ENCODE measurements at places on chromosomes 2 and 18.
A peak's percentile ranks its signal among the peaks of the same experiment; 100 is the strongest.

GRCh38 chr18:65103864-65104263 is 646.9 kb upstream of the CDH7 start:
- no peak for DNase-seq

- DNase-seq = no peak
Observed at GRCh38 chr18:79552696-79553095, 126.9 kb upstream of the CTDP1 start.

DNA sequence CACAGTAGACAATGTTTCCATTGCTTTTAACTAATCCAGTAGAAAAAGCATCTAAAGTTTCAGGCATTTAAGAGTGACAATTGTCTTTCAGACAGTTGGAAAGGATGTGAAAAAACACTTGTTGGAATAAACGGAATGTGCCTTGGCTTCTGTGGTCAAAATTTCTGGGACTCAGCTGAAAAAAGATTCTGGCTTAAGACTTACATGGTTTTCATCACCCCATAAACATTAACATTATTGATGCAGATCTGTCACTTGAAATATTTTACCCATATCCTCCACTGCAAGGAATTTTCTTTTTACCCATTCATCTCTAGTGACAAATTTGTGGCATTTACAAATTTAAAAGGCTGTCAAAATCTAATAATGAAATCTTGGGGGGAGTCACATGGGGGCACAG is 166.0 kb downstream of the SRBD1 start:
- DNase-seq = no peak

GRCh38 chr2:189348369-189348768 is 92.9 kb upstream of the WDR75 start:
- no peak for DNase-seq

GRCh38 chr2:225431105-225431863 is 31.8 kb downstream of the NYAP2 start:
- no peak for DNase-seq

DNA sequence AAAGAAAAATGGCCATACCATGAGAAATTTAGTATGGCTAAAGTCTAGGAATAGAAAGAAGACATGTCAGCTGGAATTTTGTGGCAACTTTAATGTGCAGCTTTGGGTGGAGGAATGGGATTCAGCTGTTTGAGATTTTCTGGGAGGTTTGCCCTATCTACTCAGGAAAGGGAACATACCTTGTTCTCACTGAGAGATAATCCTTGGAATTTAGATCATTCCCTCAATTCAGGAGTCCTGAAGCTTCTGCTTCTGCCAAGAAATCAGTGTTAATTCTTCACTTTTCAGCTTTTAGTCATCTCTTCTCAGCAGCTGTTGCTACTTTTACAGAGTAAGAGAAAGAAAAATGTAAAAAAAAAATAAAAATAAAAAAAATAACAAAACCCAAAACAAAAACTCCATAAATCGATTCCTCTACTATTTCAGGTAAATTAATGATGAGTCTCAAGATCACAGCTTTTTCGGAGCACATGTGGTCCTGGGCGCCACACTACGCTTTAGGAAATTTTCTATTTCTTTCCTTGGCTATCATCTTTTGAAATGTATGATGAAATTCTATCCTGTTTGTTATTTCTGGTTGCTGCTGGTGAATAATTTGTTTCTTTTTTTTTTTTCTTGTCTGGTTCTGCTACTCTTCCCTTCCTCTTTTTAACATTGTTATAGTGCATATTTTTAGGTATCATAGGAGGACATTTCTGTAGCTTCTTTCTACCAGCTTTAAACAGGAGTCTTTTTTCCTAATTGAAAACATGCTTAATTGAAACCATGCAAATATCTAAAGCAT is 18.9 kb upstream of the BAZ2B start:
- peak; percentile 48 for DNase-seq

- DNase-seq = no peak
Observed at GRCh38 chr2:177261116-177262060, 3.1 kb downstream of the NFE2L2 start.

- no peak for DNase-seq
Observed at GRCh38 chr2:218010140-218010983, 7.6 kb upstream of the TNS1 start.

GRCh38 chr2:220533485-220533884 is 906.1 kb downstream of the SLC4A3 start:
- DNase-seq = no peak

- DNase-seq = no peak
Observed at GRCh38 chr2:182148344-182148743, 162.7 kb downstream of the PPP1R1C start.
